ENCODE measurements at places on chromosomes 6 and 20.

GRCh38 chr6:35742842-35743241 lies 6.0 kb downstream of the ARMC12 start:
- no peak for DNase-seq

DNA sequence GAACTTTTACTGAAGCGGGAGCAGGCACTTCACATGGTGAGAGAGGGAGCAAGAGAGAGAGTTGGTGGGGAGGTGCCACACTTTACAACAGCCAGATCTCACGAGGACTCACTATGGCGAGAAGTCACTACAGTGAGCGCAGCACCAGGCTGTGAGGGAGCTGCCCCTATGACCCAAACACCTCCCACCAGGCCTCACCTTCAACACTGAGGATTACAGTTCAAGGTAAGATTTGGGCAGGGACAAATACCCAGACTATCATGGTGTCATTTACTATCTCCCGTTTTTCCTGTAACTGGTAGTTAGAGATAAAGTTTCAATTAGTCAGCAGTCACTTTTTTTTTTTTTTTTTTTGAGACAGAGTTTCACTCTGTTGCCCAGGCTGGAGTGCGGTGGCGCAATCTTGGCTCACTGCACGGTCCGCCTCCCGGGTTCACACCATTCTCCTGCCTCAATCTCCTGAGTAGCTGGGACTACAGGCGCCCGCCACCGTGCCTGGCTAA lies 7.8 kb downstream of the RBCK1 start:
- no peak for DNase-seq

- no peak for DNase-seq
These were observed 115.5 kb downstream of the DLGAP4 start for GRCh38 chr20:36421641-36422040.

- peak; percentile 73 for DNase-seq
These were observed 765 bp upstream of the GMDS start for GRCh38 chr6:2245877-2246863.

- no peak for DNase-seq
These were observed 12.6 kb downstream of the ANKEF1 start for GRCh38 chr20:10047427-10047826.

DNA sequence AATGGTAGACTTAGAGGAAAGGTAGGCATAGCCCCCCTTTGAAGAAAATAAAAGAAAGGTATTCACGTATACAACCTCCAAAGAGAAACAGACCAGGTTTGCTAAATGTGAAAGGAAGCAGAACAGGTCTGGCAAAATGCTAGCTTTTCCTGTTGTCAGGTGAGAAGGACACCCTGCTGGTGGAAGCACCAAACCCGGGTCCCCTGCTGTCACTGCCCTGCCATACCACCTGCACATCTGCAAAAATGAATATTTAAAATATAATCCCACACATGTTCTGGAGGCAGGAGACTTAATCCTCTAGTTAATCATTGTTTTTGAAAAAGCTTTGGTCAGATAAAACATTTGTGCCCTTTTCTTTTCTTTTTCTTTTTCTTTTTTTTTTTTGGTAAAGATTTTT lies 48.9 kb upstream of the OLIG3 start:
- no peak for DNase-seq

GRCh38 chr6:4852938-4853337 lies 76.7 kb downstream of the CDYL start:
- no peak for DNase-seq

- no peak for DNase-seq
These were observed 205.7 kb downstream of the ANKRD60 start for GRCh38 chr20:58022711-58023110.

DNA sequence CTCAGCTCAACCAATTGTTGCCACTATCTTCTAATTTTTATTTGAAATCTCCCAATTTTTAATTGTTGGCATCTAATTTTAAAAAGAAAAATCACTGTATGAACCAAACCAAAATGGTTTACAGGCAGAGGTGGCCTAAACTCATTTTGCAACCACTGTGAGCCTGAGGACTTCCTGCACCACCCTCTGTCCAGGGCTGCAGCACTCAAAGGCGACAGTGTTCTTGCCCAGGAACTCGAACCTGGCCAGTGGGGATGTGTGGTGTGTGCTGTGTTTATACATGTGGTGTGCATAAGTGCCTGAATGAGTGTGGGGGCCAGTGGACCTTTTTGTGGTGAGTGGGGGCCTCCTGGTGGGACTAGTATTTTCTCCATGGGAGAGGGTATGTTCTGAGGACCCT lies 24.4 kb upstream of the SLC22A7 start:
- no peak for DNase-seq

DNA sequence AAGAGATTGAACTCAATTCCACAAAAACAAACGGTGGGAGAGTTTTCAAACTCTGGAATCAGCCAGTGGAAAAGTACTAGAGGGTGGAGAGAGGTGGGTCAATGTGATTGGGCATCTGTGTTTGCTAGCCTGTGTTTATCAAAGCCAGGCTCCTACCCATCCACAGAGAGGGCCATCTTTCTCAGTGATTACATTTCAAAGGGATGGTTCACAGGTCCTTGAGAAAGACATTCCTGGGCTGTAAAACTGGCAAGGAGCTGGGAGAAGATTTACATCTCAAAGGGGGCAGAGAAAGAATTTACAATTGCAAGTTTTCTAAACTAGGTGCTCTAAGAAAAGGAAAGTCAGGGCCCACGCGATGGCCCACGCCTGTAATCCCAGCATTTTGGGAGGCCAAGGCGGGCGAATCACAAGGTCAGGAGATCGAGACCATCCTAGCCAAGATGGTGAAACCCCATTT lies 146.8 kb upstream of the UST start:
- no peak for DNase-seq

DNA sequence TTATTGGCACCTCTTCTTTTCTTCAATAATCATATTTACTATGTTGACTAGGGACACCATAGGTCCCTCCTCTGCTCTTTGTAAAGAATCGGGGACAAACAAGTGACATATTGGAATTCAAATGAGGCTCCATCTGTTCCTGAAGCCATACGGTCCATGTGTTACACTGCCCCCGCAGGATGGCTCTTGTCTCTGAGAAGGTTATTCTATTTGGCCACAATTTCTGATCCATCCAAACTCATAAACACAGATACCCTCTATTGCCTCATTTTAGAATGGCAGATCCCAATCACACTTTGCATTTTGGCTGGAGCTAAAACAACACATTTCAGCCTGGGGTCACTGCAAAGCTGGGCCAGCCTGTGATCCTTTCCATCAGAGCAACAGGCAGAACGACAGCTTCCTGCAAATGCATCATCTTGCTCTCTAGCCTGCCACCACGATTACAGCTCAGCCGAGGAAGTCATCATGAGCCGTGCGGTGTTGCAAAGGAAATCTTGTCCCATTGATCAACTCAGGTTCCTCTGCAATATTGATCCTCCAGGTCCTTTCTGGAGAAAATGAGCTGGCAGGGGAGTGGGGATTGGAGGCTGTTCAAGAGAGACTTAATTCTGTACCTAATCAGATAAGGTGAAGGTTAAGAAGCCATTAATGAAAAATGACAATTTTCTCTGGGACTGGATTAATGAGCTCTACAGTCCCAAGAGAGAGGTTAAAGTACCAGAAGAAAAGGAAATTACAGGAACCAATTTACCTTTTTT lies 73.1 kb downstream of the AGPAT4 start:
- DNase-seq = no peak

GRCh38 chr6:151137542-151137941 lies 102.2 kb upstream of the AKAP12 start:
- no peak for DNase-seq

DNA sequence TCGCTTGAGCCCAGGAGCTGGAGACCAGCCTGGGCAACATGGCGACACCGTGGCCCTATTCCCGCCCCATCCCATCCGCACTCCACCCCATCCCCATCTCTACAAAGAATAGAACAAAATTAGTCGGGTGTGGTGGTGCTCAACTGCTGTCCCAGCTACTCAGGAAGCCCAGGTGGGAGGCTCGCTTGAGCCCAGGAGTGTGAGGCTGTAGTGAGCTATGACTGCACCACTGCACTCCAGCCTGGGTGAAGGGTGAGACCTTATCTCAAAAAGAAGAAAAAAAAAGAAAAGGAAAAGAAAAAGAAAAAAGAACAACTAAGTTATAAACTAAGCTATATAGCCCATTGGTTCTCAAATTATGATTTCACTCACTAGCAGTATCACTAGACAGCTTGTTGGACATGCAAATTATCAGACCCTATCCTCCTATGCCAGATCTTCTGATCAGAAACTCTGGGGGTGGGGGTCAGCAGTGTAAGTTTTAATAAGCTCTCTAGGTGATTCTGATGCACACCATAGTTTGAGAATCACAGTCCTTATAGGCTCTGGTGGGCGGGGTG lies 491 bp upstream of the ITCH start:
- DNase-seq = no peak

DNA sequence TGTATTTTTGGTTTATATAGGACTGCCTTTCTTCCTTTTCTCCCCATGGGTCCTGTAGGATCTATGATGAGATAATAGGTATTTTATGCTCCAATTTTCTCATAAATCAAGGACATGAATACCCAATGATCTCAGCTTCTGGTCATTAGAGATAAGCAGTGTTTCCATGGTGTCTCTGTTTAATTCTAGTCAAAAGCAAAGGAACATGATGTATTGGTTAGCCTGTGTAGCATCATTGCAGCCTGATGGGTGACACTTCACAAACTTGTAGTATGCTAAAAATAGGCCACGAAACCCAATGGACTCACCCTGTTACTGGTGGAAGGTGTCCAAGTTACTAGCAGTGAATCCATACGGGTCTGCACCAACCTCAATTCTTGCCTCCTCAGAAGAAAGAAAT lies 116.2 kb upstream of the SNX9 start:
- DNase-seq = no peak

- DNase-seq = no peak
These were observed 79.5 kb upstream of the VSTM2L start for GRCh38 chr20:37823296-37823980.

DNA sequence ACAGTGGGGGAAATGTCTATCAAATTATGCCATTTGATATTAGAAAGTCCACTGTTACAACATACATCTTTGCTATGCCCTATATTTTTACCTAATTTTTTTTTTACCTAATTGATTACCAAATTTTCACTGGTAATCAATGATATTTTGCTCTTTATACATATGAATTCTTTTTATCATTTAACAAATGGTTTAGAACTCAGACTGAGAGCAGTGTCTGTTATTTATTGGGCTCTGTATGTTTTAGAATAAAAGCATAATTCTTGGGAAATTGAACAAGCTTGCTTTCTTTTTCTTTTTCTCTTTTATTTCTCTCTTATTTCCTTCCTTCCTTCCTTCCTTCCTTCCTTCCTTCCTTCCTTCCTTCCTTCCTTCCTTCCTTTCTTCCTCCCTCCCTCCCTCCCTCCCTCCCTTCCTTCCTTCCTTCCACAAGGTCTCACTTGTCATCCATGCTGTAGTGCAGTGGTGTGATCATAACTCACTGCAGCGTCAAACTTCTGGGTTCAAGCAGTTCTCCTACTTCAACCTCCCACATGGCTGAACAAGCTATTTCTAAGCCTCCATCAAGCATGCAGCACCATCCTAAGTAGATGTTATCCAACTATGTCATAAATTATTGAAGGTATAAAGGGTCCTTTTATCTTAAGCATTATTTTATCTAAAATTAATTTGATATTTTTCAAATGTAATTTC lies 911.7 kb upstream of the CITED2 start:
- no peak for DNase-seq

DNA sequence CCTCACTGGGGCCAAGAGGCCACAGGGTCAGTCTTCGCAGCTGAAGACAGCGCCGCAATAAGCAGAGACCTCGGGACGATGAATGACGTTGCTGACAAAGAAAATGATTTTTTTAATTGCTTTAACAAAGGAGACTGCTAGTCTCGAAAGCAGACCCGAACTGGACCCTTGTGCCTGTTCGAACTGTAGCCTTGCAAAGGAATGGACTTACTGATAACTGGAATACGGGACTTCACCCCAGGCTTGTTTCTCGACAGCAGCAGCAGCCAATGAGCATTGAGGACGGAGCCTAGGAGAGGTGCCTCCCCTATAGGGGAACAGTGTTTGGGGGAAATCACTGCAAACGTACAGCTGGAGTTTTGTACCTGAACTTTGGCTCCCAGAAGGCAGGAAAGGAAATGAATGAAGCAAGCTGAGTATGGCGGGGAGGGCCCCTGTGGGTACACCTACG lies 1.3 kb upstream of the TAF4 start:
- DNase-seq = peak; percentile 34

GRCh38 chr6:13917141-13917540 lies 7.6 kb upstream of the RNF182 start:
- no peak for DNase-seq

- no peak for DNase-seq
These were observed 195.2 kb upstream of the HS3ST5 start for GRCh38 chr6:114537977-114538376.

DNA sequence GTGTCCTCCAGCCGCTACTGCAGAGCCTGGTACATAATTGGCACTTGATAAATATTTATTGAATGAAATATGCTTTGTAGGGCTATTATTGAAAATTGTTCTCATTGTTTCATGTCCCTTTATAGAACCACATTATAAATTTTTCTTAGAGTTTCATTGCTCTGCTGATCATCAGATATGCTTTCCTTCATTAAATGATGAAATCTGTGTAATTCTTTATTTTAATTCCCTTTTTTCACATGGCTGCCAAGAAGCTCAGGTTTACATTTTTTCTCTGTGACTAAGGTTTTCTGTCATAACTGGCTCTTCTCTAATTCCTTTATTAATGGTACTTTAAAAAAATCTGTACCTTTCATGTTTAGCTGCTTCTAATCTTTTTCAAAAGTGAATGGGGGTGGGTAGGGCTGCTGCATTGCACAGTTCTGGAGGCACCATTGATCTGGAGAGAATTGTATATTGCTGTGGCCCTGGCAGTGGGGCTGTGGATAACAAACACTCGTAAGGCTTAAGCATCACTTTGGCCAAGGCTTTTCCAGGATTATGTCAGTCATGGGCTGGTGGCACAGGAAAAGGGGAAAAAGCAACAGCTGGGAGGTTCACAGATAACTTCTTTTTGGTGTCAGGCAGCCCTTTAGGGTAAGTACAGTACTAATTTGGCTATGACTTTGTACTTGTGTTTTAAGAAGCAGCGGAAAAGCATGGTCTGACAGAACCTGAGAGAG lies 43.8 kb downstream of the ARFGEF2 start:
- DNase-seq = no peak

GRCh38 chr6:5781966-5782556 lies 224.7 kb downstream of the NRN1 start:
- DNase-seq = no peak

DNA sequence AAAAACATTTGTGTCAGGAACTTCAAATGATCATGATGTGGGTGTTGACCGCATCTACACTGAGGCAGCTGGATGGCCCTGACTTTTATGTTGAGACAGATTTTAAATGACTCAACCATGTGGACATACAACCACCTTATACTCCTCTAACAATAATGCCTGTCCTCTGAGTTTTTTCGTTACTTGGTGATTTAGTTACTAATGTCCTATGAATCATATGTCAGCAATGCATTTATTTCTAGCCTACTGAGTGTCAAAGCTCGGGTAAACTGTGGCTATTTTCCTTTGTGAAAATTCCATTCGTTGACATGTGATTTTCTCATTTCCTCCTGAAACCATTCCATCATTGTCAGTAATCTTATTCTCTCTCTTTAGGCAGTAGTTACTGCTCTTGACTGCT lies 38.9 kb upstream of the NKX2-4 start:
- no peak for DNase-seq

GRCh38 chr6:92341201-92341600 lies 1078.2 kb downstream of the EPHA7 start:
- DNase-seq = no peak
